ENCODE measurements at places on chromosomes 6 and 20. TPM values are rescaled to one million over a fixed set of nuclear protein-coding genes. Genes with fewer than 3 reads are reported as not detected.

GRCh38 chr6:82712826-82713225 is 349.2 kb downstream of the TPBG start:
- H3K27ac ChIP-seq, result no peak overlapping the region
- peaks cover 17% of the 10 kb centered on the region for H3K4me1 ChIP-seq
- peaks cover 8% of the 10 kb centered on the region for H3K27me3 ChIP-seq
- H3K4me3 ChIP-seq, result no peak overlapping the region
- DNase-seq, result no peak

GRCh38 chr6:146650799-146651481 is 52.2 kb downstream of the ADGB start:
- no peaks in the 10 kb centered on the region for H3K27me3 ChIP-seq
- H3K27ac ChIP-seq, result no peak overlapping the region
- H3K36me3 ChIP-seq, result no peaks in the 10 kb centered on the region
- DNase-seq, result no peak

- H3K36me3 ChIP-seq, result no peaks in the 10 kb centered on the region
- H3K27ac ChIP-seq, result no peak overlapping the region
- peaks cover 5% of the 10 kb centered on the region for H3K4me1 ChIP-seq
- DNase-seq, result no peak
- H3K27me3 ChIP-seq, result peaks cover 2% of the 10 kb centered on the region
Observed at GRCh38 chr6:46039646-46040045, 24.0 kb upstream of the CLIC5 start.

LY6G6F gene
- not detected for total RNA-seq
